NCI-H1092 treated with DMSO at 0.1 percent for 48 hours (cell line): ENCODE measurements at places on chromosomes 6 and 20.

DNA sequence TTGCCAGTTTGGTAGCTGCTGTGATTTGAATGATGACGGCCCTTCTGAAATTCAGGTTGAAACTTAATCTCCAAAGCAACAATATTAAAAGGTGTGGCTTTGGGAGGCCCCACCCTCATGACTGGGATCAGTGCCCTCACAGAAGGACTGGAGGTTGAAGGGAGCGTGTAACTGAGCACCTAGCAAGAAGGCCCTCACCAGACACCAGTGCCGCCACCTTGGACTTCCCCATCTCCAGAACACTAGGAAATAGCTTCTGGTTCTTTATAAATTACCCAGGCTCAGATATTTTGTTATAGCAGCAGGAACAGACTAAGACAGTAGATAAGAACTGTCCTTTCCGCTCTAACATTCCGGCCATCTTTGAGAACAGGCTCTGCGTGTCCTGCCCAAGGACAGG, 243.1 kb downstream of the DLL1 start:
- DNase-seq = no peak

DNA sequence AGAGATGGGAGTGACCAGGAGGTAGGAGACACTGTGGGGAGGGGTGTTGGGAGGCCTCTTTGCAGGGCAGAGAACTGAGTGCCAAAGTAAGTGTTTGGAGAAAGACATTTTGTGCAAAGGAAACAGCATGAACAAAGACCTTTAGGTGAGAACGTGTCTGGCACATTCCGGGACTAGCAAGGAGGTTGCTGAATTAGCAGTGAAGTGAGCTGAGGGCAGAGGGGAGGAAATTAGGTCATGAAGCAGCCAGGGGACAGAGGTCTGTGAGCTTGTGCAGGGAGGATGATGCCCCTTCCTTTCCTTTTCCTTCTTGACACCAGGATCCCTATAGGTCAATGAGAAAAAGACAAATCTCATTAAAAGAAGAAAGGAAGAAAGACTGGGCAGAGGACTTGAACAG, 21.4 kb upstream of the AHCY start:
- DNase-seq = no peak

GRCh38 chr20:20436689-20437088, 68.8 kb downstream of the INSM1 start:
- DNase-seq = no peak

DNA sequence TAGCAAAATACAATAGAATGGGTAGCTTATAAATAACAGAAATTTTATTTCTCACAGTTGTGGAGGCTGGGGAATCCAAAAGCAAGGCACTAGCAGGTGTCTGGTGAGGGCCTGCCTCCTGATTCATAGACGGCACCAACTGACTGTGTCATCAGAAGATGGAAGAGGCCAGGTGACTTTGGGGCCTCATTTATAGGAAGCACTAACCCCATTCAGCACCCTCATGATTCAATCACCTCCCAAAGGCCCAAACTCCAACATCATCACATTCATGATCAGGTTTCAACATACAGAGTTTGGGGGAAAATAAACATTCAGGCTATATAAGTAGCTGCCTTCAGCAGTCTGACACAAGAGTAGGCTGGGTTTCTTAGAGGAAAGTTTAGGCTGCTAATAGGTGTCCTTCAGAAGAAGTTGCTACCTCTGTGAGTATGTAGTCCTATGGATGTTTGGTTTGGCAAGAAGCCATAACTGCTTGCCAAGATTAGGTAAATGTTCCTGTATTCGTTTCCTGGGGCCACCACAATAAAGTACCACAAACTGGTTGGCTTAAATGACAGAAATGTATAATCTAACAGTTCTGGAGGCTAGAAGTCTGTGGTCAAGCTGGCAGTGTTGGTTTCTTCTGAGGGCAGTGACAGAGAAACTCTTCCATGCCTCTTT, 48.8 kb downstream of the NT5E start:
- DNase-seq = no peak

DNA sequence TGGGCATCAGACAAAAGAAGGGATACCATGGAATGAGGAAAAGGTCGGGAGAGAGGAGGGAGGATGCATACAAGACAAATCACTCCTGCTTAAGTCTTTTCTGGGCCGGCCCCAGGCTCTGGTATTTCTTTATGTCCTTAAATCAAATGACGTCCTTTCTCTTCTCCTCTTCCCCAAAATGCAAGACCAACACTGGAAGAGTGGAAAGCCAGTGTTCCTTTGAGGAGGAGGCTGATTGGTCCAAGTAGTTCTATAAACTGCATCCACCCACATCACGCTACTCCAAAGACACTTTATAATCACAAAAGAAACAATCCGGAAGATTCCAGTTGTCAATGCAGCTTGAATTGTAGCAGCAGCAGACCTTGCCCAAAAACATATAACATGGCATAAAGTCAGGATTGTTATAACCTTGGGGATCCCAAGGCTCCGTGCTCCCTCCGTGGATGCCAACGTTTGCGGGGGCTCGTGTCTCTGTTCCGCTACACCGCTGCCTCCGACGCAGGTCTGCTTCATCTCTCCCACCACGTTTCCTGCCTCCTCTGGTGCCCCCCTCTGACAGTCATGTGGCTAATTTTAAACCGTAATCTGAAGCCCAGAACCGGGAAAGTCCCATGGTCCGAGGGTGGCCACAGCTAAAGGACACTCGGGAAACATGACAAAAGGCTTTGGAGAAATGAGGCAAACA, 47.1 kb downstream of the MCUR1 start:
- peak; percentile 0 for DNase-seq

GRCh38 chr6:135667691-135668455, 170.3 kb upstream of the AHI1 start:
- peak; percentile 94 for DNase-seq

- no peak for DNase-seq
Measured at GRCh38 chr6:134339216-134339615, 21.3 kb upstream of the SGK1 start.
